ENCODE measurements at places on chromosomes 1 and 21.

- DNase-seq = peak; percentile 88
These were observed 12.3 kb upstream of the DMBX1 start for GRCh38 chr1:46477153-46477929.

GRCh38 chr1:205976708-205977401, 26.3 kb downstream of the RAB7B start:
- no peak for DNase-seq

DNA sequence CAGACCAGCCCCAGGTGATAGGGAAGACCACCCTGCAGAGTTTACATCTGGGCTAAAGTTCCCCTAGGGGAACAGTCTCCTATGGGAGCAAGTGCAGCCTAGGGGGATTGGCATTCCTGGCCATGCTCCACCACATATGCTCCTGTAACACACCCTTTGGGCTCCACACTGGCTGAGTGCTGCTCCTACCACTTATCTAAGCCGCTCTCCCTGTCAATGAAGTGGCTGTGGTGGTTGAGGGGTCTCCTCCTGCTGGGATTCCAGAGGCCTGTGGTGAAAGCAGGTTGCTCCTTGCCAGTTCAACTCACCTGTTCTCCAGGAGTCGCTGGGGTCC, 51.1 kb downstream of the COL24A1 start:
- no peak for DNase-seq

DNA sequence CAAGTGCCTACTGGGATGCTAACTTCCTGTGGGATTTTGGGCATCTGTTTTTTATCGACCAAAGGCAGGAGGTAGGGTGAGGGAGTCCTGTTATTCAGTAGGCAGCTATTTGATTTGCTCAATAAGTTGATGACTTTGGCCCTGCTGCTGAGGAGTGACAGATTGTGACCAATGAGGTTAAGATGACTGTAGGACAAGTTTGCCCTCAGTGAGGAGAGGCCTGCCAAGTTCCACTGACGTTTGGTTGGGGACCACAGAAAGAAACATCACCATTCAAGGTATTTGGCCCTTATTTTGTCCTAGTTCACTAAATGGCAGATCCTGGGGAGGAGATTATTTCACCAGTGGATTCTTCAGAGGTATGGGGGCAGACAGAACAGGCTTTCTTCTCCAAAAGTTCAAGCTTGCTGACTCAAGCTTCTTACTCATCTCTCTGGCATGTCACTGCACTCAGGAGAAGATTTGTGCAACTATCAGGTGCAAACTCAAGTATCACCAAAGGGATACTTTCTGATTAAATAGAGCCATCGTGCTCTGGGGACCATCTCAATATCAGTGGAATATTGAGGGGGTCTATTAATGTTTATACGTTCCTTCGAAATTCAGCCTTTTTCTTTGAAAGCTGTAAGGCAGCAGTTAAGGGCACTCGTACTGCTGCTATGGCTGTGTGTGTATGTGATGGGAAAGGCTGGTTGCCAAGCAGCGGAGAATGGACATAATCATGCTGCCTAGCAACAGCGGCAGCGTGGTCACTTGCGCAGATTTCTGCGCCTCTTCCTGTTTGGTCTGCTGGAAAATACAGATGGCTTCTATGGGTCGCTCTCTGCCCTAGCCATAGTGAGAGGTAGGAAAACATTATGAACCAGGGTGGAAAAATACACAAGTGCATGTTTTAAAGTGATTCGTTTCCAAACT, 78.7 kb downstream of the PBX1 start:
- DNase-seq = no peak

GRCh38 chr1:108645564-108646184, 15.2 kb downstream of the HENMT1 start:
- DNase-seq = no peak

GRCh38 chr1:246971090-246971721, 36.7 kb downstream of the ZNF695 start:
- DNase-seq = no peak

DNA sequence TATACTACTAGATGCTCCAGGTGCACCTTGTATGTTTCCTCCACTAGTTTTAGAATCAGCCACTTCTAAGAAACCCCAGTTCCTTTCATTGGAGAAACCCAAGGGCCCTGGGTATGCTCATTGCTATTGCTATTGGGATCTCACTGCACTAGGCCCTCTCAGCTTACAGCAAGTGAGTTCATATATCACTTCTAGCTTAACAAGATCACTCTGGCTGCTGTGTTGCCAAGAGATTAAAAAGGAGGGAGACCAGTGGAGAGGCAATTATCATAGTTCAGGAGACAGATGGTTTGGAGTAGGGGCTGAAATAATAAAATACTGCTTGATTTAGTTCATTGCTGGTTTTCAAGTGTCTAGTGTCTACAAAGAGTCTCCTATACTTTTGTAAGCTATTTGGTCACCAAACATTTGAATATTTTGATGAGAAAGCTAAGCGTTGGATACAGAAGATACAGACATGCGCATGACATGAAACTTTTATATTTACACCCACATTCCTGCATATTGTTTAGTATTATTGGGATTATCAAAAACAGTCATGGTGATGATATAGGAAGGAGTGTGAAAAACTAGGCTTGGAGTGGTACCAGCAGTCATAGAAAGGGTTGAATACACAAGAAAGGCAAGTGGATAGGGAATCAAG, 671.9 kb downstream of the ADGRL2 start:
- no peak for DNase-seq

DNA sequence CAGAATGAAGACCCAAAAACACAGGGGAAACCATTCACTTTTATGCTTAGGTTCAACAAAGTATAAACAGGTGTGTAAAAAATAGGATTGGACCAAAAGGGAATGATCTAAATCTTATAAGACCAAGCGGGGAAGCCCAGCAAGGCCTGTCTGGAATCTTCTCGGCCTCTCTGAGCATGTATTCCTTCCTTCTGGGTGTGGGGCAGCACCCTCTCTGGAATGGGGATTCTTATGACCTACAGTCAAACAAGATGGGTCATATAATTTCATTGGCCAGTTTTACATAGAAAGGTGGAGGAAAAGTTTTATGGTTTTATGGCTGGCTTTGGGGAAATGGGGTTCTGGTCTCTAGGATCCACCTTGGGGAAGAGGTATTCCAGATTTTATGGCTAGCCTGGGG, 11.2 kb downstream of the KCNK1 start:
- DNase-seq = no peak

DNA sequence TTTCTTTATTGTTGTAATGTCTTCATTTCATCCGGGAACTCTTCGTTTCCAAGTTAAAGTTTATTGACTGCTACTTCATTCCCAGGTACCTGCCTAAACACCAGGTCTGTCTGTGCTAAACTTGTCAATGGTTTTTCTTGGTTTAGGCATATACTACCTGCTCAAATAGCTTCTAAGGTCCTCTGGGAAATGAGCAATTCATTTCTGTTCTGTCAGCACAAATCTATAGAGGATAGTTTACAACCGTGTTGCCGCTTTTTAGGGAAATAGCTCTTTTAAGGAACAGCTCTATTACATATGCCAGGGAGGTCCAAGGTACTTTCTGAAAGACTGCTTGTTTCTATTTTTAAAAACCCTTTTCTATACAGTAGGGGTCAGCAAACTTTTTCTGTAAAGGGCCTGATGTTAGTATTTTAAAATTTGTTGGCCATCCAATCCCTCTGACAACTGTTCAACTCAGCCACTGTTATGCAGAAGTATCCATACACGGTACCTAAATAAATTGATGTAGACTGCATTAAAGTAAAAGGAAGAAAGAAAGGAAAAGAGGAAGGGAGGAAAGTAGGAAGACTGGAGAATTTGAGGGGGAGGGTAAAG, 222.7 kb upstream of the PTBP2 start:
- DNase-seq = no peak

Measured in germinal center (tissue), 1 donor.